A375 (cell line): ENCODE measurements at places on chromosomes 5 and 9. TPM values are rescaled to one million over a fixed set of nuclear protein-coding genes. Genes with fewer than 3 reads are reported as not detected.

The CDK7 gene
- total RNA-seq: 53.7 and 65.3 TPM in 2 replicates

The SAPCD2 gene
- 26.8 and 28.7 TPM in 2 replicates for total RNA-seq

The PRR7 gene
- total RNA-seq: 41.0 and 48.8 TPM in 2 replicates

The FBN2 gene
- 0.04 and 0.16 TPM in 2 replicates for total RNA-seq

The DAB2IP gene
- total RNA-seq: 9.4 and 9.5 TPM in 2 replicates

The CPLANE1 gene
- 9.1 and 11.0 TPM in 2 replicates for total RNA-seq

The CER1 gene
- total RNA-seq: not detected in 2 replicates

The NR5A1 gene
- 0.08 TPM in 1 of 2 replicates, not detected in the other for total RNA-seq

The GPR150 gene
- not detected in 2 replicates for total RNA-seq

The UBE2QL1 gene
- 0.38 and 0.42 TPM in 2 replicates for total RNA-seq

The MYOZ3 gene
- total RNA-seq: not detected in 2 replicates

The F2R gene
- 48.1 and 50.7 TPM in 2 replicates for total RNA-seq

The RAD17 gene
- total RNA-seq: 17.7 and 25.7 TPM in 2 replicates

The PRSS3 gene
- not detected in 2 replicates for total RNA-seq

The ELAVL2 gene
- 2.0 and 2.3 TPM in 2 replicates for total RNA-seq

The C1QTNF3 gene
- total RNA-seq: 2.3 and 2.8 TPM in 2 replicates

The S1PR3 gene
- not detected in 2 replicates for total RNA-seq

The ADAMTS2 gene
- 0.19 and 0.58 TPM in 2 replicates for total RNA-seq

The ERAP2 gene
- total RNA-seq: 3.1 and 6.5 TPM in 2 replicates

The ST8SIA4 gene
- total RNA-seq: 9.2 and 13.3 TPM in 2 replicates

The SLC6A7 gene
- not detected in 2 replicates for total RNA-seq

The ACSL6 gene
- total RNA-seq: 0.34 TPM in 1 of 2 replicates, not detected in the other

The SLC4A9 gene
- total RNA-seq: not detected in 2 replicates
